ENCODE measurements at places on chromosomes 7 and 10.

DNA sequence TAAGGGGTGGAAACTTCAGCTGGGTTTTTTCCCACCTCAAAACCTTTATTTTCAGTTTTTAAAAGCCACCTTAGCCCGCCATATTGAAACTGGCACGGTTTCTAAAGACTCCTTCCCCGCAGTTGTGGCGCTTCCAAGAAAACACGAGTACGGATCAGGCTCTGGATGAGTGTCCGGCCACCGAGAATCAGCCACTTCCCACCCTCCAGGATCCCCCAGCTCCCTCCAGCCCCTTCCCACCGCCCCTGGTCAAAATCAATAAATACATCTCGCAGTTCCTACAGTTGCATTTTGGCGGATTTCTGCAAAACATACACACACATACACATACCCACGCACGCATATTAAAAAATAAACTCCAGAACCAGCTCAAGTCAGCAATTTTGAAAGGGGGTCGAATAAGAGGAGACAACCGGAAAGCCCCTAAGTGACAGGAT is 1.1 kb downstream of the SFMBT2 start:
- DNase-seq, result no peak

GRCh38 chr7:14834456-14834855 is 68.1 kb downstream of the DGKB start:
- no peak for DNase-seq

DNA sequence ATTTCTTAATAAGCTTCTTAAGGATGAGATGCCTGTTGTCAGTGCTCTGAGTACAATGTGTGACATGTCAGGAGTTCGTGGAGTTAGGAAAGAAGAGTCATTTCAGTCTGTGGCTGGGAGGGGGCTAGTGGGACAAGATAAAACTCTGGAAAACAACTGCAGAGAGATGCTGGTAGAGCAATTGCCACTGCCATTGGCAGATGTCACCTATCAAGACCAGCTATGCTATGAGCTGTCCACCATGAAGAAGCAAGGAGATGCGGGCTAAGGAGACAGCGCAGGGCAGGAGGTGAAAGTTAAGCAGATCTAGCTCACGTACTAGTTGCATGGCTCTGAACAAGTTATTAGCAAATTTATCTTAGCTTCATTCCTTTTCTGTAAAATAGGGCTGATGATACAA is 756.7 kb downstream of the KCNMA1 start:
- no peak for DNase-seq

DNA sequence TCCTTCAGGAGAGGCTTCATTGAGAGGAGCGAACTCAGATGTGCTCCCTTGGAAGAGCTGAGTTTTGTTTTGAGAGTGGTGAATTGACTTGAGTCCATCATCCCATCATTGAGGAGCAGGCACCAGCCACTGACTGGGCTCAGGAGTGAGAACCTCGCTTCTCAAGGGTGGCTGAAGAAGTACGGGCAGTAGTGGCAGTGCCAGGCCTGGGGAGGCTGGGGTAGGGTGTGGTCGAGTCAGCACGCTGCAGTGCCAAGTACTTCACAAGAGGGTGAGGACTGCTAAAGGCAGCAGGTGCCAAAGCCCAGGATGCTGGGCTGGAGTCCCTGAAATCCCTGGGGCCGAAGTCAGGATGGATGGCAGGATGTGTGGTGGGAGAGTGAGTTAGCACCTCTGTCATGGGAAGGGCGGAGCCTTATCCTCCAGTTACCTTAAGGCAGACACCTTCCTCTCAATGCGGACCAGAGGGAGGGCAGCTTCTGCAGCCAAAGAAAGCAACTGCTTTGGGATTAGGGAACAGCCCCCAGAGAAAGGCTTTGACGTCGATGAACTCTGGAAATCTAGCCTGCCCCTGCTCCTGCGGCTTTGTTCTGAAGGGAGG is 210.3 kb downstream of the CAMK1D start:
- no peak for DNase-seq

DNA sequence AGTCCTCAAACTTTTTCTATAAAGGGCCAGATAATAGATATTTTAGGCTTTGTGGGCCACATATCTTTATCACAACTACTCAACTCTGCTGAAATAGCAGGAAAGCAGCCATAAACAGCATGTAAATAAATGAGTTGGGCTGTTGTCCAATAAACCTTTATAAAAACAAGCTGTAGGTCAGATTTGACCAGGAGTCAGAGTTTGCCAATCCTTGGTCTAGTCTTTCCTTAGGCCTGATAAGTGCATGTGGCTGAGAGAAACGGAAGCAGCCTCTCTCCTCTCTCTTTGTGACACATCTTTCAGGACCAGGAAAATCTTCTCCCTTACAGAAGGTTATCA is 724.5 kb downstream of the GRID1 start:
- DNase-seq, result peak; percentile 7

GRCh38 chr7:4995429-4995969 is 36.5 kb upstream of the MMD2 start:
- no peak for DNase-seq

All from lung microvascular endothelial cell (primary cell).